Bladder microvascular endothelial cell (primary cell): ENCODE measurements at places on chromosomes 3 and 15. TPM values are rescaled to one million over a fixed set of nuclear protein-coding genes. Genes with fewer than 3 reads are reported as not detected.

IGDCC3 gene
- not detected in 2 replicates for total RNA-seq

MORC1 gene
- not detected in 2 replicates for total RNA-seq

SNTN gene
- total RNA-seq: not detected in 2 replicates

ZNF621 gene
- 5.8 and 13.5 TPM in 2 replicates for total RNA-seq

AP3B2 gene
- total RNA-seq: not detected in 2 replicates

IL17RD gene
- 0.25 and 0.49 TPM in 2 replicates for total RNA-seq

HHATL gene
- not detected in 2 replicates for total RNA-seq

POPDC2 gene
- total RNA-seq: 0.16 and 0.76 TPM in 2 replicates

CX3CR1 gene
- not detected in 2 replicates for total RNA-seq

SLC22A13 gene
- 0.16 and 0.76 TPM in 2 replicates for total RNA-seq

GOLGA6L7 gene
- not detected in 2 replicates for total RNA-seq

CYP1A1 gene
- 22.8 and 31.5 TPM in 2 replicates for total RNA-seq

CDHR4 gene
- total RNA-seq: not detected in 2 replicates

ATP8B4 gene
- 2.8 TPM in 1 of 2 replicates, not detected in the other for total RNA-seq

SLMAP gene
- 25.3 and 44.2 TPM in 2 replicates for total RNA-seq

BDH1 gene
- total RNA-seq: 2.6 and 3.8 TPM in 2 replicates

A4GNT gene
- total RNA-seq: not detected in 2 replicates

PODXL2 gene
- total RNA-seq: 1.1 and 5.3 TPM in 2 replicates

GRAMD2A gene
- total RNA-seq: 0.16 and 0.19 TPM in 2 replicates

PRSS50 gene
- total RNA-seq: not detected in 2 replicates

SLC30A4 gene
- 4.5 and 7.9 TPM in 2 replicates for total RNA-seq

DAZL gene
- not detected in 2 replicates for total RNA-seq

RTP1 gene
- not detected in 2 replicates for total RNA-seq

SAMMSON gene
- total RNA-seq: not detected in 2 replicates
